Fibroblast of skin of back (primary cell): ENCODE measurements at places on chromosomes 3 and 15.

DNA sequence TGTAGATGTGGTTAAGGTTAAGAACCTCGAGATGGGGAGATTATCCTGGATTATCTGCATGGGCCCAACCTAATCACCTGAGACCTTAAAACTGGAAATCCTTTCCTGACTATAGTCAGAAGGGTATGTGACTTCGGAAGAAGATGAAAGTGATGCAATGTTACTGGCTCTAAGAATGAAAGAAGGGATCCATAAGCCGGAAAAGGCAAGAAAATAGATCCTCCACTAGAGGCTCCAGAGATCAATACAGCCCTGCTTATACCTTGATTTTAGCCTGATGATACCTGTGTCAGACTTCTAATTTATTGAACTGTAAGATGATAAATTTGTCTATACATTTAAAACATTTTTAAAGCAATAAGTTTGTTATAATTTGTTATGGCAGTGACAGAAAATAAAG is 21.5 kb upstream of the GASK1A start:
- DNase-seq: no peak

DNA sequence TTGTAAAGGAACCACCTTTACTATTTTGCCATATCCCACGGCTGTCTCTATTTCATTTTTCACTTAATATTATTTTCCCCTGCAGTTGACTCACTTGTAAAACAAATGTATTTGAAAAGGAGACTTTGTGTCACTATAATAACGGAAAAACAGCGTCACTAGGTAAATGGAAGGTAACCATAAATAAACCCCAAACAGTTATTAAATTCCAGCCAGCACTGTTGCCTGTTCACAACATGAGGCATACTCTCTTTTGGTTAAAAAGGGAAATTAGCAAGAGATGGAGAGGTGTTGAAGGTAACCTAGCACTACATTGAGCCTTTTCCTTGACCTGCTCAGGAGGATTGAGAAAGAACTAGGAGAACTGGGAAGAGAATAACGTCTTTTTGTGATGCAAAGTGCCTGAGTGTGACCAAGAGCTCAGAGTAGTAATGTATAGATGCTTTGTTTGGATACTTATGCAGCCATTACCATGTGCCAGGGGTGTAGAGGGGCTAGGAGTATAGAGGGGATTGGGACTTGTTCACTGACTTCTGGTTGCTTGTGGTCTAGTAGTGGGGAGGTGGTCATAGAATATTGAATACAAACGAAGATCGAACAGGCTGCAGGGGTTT is 19.6 kb downstream of the FLNB start:
- no peak for DNase-seq

- no peak for DNase-seq
Measured at GRCh38 chr15:29819979-29820378, 2.3 kb downstream of the TJP1 start.

DNA sequence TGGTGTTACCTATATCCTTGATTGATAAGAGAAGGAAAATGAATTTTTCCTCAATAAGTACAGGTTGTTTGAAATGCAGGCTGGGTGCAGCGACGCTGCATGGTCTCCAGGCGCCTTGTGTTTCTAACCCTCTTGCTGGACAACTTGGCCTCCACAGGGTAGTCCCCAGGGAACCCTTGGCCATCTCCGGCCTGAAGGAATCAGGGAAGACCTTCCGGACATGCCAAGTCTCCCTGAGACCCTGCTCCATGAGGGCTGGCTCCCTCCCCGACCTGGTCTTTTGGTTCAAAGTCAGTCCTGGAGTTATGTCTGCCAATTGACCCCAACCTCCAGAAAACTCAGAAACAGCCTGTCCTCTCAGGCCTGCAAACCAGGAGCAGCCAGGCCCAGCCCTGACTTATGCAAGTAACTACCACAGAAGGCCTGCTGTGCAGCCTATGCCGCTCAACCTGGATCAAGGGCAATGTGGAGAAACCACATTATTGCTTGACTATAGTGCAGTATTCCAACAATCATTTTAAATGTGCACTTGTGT is 98.3 kb downstream of the LIPC start:
- no peak for DNase-seq

GRCh38 chr15:32861174-32861573 is 143.4 kb downstream of the GREM1 start:
- DNase-seq: no peak

GRCh38 chr15:79373728-79374127 is 58.4 kb upstream of the MINAR1 start:
- DNase-seq: no peak

GRCh38 chr3:108088697-108089096 is 2.1 kb downstream of the CD47 start:
- DNase-seq: no peak

DNA sequence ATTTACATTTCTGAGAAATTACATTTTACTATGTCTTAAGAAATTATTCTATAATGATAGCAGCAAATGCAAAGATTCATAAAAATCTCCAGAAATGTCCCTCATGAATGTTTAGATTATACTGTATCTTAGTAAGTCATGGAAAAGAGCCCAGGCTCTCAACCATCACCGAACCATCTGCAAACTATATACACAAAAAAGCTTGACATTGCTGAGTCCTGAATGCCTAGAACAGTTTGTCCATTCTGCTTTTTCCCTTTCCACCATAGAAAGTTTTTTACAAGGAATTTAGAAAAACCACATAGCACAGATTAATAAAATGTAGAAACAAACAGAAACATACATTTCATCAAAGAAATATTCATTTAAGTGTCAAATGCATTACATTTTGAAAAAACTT is 83.6 kb downstream of the MYO9A start:
- no peak for DNase-seq
